ENCODE measurements at places on chromosomes 2 and 18.

- no peak for DNase-seq
Observed at GRCh38 chr18:56721031-56721430, 69.9 kb downstream of the WDR7 start.

GRCh38 chr18:47346016-47346415, 94.6 kb upstream of the SKOR2 start:
- DNase-seq: no peak

DNA sequence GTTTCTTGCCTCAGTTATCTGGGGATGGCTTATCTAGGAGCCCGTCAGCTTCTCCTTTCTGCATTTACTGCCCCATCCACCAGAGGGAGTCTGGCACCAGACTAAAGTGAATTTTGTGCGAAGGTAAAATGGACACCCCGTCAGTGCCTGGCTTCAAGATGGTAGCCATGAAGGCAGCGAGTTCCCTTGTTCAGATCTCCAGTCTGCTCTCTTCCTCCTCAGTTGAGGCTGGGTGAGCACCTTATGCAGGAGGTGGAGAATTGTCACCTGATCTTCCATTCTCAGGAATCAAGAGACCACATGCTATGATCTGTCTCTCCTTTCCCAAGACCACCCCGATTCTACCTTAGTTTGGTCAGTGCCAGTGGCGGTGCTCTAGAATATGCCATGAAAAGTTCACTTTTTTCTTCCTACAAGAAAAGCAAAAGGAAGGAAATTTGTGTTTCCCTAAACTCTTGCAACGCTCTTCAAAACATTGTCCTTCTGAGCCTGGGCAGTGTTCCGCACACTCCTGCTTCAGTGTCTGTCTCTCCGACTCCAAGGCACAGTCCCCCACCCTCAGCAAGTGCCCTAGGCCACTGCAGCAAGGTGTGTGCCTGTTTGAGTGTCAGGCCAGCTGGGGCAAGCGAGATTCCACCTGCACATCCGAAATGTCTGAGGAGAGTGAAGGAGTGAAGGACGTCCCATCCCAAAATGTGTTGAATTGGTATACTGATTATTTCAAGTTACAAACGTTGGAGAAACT, 168.6 kb downstream of the SS18 start:
- DNase-seq: no peak

DNA sequence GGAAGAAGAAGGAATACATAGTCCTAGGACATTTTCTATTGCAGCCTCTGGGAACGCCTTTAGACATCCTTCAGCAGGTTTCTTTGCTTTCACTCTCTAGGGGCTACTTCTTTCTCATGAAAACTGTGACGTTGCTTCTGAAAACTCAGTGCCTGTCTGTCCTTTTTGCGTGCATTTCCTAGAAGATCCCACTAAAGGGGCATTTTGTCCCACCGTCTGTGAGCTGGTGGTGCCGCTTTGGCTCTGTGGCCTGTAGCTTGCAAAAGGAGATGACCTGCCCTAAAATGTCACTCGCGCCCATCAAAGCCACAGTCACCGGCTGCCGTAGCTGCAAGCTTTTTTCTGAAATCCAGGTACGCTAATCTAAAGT, 579 bp downstream of the STAT4 start:
- DNase-seq: no peak

DNA sequence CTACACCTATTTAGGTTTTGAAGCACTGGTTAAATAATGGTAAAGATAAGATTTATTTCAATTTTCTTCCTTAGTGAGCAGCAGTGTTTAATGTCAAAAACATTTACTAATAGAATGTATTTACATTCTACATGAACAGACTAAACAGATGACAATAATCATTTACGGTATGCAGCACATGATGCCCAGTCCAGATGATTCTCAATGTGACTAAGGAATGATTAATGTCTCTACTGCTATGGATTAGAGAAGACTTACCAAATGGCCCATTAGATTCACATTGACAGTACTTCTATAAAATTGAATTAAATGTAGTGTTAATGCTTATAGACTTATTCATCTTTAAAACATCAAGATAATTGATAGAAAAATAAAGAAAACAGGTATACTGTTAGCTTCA, 22.1 kb upstream of the SLC5A7 start:
- no peak for DNase-seq

DNA sequence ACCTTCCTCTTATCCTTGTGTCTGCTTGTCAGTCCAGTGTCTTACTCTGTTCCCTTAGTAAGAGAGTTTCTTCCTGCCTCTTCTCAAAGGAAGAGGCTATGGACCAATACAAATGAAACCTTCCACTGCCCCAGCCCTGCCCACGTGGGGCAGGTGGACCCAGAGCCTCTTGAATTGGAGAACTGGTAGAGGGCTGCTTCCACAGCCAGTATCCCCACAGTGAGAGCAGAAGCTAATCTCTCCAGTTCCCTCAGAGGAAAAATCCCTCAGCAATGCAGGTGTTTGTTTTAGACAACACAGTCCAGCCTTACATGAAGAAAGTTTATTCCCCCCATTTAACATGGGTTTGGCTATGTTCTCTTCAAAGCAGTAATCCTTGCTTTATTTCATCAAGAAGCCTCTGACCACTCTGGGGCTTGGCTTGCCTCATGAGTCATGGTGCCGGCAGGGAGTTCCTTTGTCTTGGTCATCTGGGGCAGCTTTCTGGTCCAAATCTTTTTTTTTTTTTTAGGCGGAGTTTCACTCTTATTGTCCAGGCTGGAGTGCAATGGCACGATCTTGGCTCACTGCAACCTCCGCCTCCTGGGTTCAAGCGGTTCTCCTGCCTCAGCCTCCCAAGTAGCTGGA, 6.5 kb upstream of the CYBRD1 start:
- no peak for DNase-seq

GRCh38 chr2:71528131-71528591, 74.8 kb downstream of the DYSF start:
- no peak for DNase-seq

- no peak for DNase-seq
Observed at GRCh38 chr18:79372461-79372860, 23.3 kb upstream of the NFATC1 start.

DNA sequence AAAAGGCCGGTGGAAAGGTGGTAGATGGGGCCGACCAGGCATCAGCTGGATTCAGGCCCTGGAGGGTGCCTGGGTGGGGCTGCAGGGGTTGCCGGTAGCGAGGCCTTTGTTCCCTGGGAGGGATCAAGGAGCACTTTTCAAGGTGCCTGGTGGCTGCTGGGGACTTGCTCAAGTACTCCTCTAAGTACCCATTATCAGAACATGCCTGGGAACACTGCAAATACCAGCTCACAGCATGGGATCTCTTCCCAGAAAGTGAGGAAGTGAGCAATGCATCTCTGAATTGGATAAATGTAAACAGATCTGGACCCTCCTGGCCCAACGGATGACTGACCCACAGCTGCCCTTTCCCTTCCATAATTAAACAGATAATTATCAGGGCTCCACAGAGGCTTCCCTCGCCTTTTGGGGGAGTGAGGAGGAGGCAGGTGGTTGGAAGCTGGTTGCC, 210.5 kb downstream of the SH3RF3 start:
- DNase-seq: no peak

- no peak for DNase-seq
Observed at GRCh38 chr18:25141886-25142285, 210.1 kb downstream of the ZNF521 start.

DNA sequence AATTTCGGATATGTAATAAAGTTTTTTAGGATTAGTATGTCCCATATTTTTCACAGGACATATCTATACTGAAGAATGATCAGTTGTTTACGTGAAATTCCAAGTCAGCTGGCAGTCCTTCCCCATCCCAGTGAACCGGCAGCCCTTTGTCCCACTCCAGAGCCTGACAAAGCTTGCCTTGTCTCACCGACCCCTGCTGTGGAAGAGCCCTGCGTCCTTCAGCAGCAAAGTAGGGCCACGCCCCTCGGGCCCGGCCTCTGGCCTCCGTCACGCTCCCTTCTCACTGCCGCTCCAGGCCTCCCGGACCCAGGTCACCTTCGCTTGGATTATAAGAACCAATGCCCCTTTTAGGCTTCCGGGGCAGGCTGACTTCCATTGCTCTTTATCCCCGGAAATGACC, 89.8 kb upstream of the TGIF1 start:
- DNase-seq: no peak

GRCh38 chr2:73175663-73176204, 26.6 kb upstream of the NOTO start:
- DNase-seq: peak; percentile 55

DNA sequence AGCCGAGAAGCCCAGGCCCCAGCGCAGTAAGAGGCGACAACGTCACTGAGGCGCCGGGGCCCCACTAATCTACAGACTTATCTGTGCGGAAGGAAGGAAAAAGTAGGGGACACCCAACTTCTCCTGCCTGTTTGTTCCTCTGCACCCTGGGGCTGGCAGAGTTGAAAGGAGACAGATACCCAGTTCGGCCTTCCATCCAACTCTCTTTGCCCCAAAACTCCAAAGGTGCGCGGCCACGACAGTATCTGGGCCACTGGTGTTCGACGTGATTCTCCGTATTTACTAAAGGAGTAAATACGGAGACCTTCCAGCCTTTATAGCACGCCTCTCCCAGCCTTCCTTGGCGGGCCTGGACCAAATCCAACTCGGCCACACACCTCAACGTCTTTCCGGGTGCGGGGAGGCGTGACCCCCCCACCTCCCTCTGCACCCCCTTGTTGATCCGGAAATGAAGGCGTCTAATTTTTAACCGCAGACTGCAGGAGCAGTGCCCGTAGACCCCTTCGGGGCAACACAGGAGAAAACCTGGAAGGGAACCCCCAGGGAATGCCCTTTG, 1.6 kb downstream of the SMAD7 start:
- DNase-seq: no peak

DNA sequence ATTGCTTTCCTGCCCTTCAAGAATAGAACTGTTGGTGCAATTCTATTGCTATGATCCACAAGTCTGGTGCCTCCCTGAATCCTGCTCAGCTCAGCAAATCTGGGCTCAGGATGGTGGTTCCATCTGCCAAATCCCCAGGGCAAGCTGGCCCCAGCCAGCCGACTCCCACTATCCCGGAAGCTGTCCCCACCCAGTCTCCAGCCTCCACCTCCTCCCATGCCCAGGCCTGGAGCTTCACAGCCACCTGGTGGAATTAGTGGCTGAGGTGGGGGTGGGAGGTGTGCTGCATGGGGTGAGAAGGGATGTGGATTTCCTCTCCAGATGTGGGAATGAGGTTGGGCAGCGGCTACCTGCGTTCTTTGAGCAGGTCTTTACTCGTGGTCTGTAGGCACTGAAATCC, 119.3 kb upstream of the SMAD2 start:
- DNase-seq: no peak

- no peak for DNase-seq
Observed at GRCh38 chr18:25651553-25651952, 299.6 kb upstream of the ZNF521 start.

GRCh38 chr2:65586516-65586915, 154.1 kb upstream of the SPRED2 start:
- DNase-seq: no peak
